H1 (cell line): ENCODE measurements at places on chromosomes 13 and 19. TPM values are rescaled to one million over a fixed set of nuclear protein-coding genes. Genes with fewer than 3 reads are reported as not detected.

- no peak for DNase-seq
Measured at GRCh38 chr19:56942756-56943155, 102.2 kb upstream of the PEG3 start.

DNA sequence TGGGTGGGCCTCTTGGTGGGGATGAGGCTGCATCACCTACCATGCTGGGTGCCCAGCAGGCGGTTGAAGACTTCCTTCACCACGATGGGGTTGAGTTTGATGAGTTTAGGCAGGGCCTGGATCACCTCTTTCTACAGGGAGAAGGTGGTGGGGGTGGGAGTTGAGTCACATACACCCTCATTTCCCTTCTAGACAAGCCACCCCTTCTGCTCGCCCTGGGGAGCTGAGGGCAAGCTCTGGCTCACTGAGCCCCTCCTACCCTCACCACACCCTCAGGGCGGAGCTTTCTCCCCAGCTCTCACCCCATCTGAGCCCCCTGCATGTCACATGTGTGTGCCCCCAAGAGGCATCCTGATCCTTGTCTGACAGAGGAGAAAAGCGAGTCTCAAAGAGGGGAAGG lies 7.6 kb upstream of the RSPH6A start:
- no peak for DNase-seq

GRCh38 chr19:29783627-29784190 lies 28.1 kb upstream of the CCNE1 start:
- DNase-seq, result no peak

- no peak for DNase-seq
Measured at GRCh38 chr13:65784088-65784816, 1445.9 kb downstream of the PCDH9 start.

GRCh38 chr19:34471906-34472700 lies 9.5 kb upstream of the WTIP start:
- DNase-seq, result no peak

DNA sequence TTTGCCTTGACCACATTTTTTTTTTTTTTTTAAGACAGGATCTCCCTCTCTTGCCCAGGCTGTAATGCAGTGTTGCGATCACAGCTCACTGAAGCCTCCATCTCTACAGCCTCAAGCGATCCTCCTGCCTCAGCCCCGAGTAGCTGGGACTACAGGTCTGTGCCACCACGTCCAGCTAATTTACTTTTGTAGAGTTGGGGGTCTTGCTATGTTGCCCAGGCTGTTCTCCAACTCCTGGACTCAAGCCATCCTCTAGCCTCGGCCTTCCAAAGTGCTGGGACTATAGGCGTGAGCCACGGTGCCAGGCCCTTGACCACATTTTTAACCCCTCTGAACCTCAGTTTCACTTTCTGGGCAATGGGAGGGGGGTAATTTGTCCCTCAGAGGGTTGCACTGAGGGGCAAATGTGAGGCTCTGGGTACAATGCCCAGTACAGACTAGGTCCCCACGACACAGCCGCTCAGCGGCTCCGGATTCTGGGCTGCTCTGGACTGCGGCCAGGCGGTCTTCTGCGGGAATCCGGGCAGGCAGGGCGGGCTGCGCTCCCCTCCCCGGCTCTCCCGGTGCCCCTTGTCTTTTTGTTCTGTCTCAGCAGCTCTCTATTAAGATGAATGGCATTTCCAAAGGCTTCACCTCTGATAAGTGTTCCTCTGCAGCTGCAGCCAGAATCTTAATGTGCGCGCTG lies 3.8 kb upstream of the ALOX5AP start:
- DNase-seq, result no peak

DNA sequence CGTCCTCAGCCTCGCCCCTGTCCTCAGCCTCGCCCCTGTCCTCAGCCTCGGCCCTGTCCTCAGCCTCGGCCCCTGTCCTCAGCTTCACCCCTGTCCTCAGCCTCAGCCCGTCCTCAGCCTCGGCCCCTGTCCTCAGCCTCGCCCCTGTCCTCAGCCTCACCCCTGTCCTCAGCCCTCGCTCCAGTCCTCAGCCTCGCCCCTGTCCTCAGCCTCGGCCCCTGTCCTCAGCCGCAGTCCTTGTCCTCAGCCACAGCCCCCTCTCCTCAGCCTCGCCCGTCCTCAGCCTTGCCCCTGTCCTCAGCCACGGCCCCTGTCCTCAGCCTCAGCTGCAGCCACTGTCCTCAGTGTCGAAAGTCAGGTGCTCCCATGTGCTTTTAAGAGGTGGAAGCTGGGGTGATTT lies 10.5 kb downstream of the C13orf46 start:
- DNase-seq, result no peak

- no peak for DNase-seq
Measured at GRCh38 chr13:48686636-48687210, 33.0 kb downstream of the CYSLTR2 start.

GRCh38 chr13:104460554-104460953 lies 1394.3 kb upstream of the SLC10A2 start:
- no peak for DNase-seq

CGB1 gene
- polyA plus RNA-seq, result 0.83 TPM in 1 of 2 replicates, not detected in the other

DNA sequence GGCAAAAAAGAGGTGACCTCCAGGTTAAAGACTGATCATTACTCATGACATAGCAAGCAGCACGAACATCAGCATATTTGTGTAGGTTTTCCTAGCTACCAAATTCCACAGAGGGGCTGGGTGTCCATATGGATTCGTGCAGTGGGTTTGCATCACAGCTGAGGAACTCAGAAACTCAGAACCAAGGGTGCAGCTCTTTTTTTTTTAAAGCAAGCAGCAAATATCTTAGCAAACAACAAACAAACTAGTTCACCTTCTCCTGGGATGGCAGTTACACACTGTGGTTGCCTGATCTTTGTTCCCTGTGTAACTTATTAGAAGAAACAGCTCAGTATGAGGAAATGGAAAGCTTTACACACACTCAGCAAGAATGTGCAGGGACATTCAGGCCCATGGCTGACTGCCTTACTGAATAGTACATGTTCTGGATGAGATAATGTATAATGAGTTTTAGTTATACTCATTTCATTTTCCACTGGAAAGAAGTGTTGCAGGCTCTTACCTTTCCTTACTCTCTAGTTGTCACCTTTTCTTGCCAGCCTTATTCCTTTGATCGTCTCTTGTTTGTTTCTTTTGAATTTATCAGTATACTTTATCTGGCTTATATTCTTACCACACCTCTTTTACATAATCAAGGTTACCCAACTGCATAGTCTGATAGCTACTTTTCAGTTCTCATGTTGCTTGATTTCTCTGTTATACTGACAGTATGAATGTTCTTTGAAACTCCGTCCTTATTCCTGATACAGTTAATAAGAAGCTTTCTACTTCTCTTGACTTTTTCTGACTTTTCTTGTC lies 4.3 kb downstream of the NDFIP2 start:
- no peak for DNase-seq

DNA sequence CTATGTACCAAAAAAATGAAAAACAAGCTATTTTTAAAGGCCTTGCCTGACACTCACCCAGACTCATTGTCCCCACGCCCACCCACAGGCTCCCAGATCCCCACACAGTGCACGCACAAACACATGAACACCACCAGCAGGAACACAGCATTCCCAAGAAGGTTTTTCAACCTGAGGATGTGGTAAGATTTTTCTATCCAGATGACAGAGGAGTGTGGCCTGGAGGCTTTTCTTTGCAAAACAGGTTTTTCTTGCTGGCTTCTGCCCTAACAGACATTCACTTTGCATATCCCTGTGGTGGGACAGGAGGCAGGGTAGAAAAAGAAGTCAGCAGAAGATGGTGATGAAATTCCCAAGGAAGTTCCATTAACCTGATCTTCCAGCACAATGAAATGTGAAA lies 97.8 kb downstream of the KLF12 start:
- peak; percentile 27 for DNase-seq

- DNase-seq, result no peak
Measured at GRCh38 chr19:17021793-17022590, 4.6 kb downstream of the CPAMD8 start.

MYO1F gene
- polyA plus RNA-seq, result 1.4 and 3.1 TPM in 2 replicates

DNA sequence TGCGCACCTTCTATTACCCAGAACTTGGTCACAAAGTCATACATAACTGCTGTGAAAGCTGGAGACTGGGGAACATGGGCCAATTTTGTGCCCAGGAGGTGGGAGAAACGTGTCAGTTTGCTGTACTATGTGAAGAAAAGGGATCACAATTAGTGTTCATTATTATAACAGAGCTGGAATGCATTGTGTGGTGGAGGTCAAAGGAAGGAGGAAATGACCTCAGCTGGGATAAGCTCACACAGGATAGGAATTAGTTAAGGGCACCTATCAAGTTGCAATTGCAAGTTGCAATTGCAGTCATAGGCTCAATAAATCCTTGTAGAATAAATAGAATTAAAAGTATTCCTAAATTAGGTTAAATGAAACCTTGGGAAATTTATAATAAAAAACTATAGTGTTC lies 103.9 kb upstream of the OBI1 start:
- no peak for DNase-seq

DCLK1 gene
- 16.6 and 22.8 TPM in 2 replicates for polyA plus RNA-seq

- no peak for DNase-seq
Measured at GRCh38 chr19:1000095-1000494, at the start of gene GRIN3B. GRIN3B (plus strand) TSS chr19:1000419; CDS start chr19:1000438, 19 bp downstream.

DNA sequence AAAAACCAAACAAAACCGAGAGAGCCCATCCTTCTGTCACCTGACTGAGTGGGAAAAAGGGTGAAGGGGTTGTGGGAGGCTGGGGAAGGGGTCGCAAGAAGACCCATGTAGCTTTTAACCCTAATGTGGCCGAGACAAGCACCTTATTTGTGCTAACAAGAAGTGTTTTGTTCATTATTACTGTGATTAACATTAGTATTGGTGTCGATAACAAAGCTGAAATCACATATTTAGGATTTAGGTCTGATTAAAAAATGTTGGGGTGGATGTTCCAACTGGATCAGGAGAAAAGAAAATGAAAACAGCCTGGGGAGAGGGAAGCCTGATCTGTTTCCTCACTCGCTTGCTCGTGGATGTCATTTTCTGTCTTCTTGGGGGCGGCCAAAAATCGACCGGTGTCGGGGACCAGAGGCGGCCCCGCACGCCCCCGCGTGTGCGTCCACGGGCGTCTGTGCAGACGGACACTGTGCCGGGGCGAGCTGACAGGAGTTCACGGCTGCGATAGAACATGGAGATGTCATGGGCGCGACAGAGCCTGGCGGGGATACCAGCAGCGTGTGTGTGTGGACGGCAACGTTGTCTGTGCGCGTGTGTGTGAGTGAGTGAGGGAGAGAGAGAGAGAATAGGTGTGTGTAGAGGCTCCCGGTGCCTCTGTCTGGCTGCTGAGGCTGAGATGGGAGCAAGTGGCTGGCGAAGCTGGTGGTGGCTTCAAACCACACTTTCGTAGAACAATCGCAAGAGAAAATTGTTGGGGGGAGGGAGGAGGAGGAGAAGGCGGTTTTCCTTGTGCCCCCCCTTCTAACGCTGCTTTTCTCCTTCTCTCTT lies 29.1 kb downstream of the NFIX start:
- DNase-seq, result no peak

ZNF134 gene
- 16.6 and 19.4 TPM in 2 replicates for polyA plus RNA-seq

- DNase-seq, result no peak
Measured at GRCh38 chr13:51523082-51523518, 61.2 kb upstream of the WDFY2 start.

DNA sequence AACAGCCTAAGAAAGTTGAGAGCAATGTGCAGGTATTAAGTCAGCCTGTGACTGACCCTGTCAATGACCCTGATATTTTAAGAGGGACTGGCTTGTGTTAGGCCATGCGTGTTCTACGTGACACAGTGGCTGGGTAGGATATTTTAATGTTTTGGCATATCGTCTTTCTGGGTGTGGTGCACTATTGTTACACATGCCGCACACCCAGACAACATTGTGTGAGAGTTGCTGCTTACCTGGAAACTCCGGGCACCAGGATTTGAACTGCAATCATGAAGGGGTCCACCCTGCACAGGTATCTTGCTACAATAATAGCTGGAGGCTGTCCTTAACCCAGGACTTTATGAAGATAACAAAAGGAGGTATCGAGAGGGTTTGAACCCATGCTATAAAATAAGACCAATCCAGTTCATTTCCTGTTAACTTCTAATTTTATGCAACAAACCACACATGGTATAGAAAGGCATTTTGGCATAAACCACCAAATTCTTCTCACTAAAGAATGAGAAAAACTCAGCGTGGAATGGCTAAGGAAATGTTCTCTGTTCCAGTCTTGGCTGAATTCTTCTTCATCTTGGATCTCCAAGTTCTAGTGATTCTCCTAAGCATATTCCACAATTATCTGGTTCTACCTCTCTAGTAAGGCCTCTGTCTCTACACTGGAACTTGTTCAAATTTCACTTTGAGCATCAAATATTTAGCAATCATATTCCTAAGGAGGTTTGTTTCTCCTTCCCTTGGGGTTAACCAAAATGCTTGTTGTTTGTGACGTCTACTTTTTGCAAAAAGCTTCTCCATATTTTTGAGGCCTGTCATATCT lies 38.7 kb upstream of the POMP start:
- DNase-seq, result no peak

GRCh38 chr13:44374348-44374712 lies 706 bp downstream of the SERP2 start:
- no peak for DNase-seq

DNA sequence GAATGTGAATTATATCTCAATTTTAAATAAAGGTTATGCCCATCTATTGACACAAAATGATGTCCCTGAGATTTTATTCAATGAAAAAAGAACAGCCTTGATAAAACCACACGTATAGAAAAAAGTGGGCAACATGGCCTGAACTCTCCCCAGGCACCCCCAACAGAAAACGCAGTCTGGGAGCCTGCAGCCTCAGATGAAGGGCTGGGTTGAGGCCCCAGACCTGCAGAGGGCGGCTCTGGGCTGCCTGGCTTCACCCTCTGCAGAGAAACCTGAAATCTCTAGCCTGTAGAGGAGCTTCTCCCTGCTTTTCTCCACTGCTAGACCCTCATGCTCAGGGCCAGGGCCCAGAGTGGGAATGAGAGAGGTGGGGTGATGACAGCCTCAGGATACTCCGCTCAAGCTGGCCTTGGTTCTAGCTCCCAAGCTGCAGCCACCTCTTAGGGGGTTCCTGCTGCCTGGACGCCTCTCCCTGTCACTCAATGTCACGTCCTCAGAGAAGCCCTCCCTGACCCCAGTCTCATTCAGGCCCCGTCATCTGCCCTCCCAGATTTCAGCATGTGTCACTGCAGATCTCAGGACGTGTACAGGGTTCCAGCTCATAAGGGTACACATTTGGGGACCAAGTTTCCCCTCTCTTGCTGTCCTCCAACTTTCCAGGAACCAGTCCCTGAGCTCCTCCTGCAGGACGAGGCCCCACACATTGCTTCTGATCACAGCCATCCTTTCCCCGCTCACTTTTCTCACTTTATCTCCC lies 1.8 kb downstream of the MBD3 start:
- no peak for DNase-seq

DNA sequence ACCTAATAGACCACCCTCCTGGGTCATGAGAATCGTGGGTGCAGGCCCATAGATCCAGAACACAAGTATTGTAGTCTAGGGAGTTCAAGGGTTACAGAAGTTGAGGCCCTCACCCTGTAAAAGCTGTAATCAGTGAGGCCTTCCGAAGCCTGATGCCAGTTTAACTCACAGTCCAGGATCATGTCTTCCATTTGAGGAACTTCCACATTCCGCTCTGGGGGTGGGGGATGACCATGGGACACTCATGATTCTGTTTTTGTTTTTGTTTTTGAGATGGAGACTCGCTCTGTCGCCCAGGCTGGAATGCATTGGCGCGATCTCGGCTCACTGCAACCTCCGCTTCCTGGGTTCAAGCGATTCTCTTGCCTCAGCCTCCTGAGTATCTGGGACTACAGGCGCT lies 1.7 kb upstream of the RASIP1 start:
- no peak for DNase-seq

GRCh38 chr13:99963816-99964339 lies 7.7 kb downstream of the ZIC5 start:
- DNase-seq, result no peak
